Fibroblast of the aortic adventitia (primary cell): ENCODE measurements at places on chromosomes 2 and 18. TPM values are rescaled to one million over a fixed set of nuclear protein-coding genes. Genes with fewer than 3 reads are reported as not detected.

Gene ARHGEF4
- total RNA-seq = 5.2 and 9.8 TPM in 2 replicates

Gene DHRS9
- total RNA-seq = 0.36 TPM in 1 of 2 replicates, not detected in the other

Gene SLC19A3
- 0.18 and 1.6 TPM in 2 replicates for total RNA-seq

Gene AMER3
- not detected in 2 replicates for total RNA-seq

Gene LRATD1
- total RNA-seq = 0.08 and 0.36 TPM in 2 replicates

Gene BCL11A
- total RNA-seq = 0.09 TPM in 1 of 2 replicates, not detected in the other

Gene RAB6D
- under 0.01 TPM in 1 of 2 replicates, not detected in the other for total RNA-seq

Gene ALK
- total RNA-seq = 0.27 and 0.82 TPM in 2 replicates

Gene CERKL
- total RNA-seq = 0.27 TPM in 1 of 2 replicates, not detected in the other

- DNase-seq = no peak
These were observed 327.6 kb upstream of the UBE2E3 start for GRCh38 chr2:180652794-180653193.

GRCh38 chr2:146370826-146371225, 1474.0 kb upstream of the ACVR2A start:
- DNase-seq = no peak

GRCh38 chr2:203873921-203874631, 6.5 kb downstream of the CTLA4 start:
- no peak for DNase-seq

- peak; percentile 66 for DNase-seq
These were observed 565.5 kb downstream of the CCDC85A start for GRCh38 chr2:56749152-56749752.

- DNase-seq = no peak
These were observed 86.3 kb downstream of the MDH1 start for GRCh38 chr2:63675026-63675425.

DNA sequence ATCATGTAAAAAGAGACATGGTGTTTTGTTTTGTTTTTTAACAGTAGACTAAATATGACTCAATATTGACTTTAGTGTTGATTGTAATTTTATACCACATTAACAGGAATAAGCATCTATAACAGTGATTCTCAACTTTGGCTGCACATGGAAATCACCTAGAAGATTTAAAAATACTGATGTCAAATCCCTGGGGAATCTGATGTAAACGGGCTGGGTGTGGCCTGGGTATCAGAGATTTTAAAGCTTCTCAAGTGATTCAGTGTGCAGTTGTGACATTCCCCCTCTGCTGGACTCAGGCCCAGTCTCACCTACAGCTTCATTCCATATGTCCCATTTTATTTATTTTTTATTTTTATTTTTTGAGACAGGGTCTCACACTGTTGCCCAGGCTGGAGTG, 82.8 kb upstream of the ATP8B1 start:
- no peak for DNase-seq

DNA sequence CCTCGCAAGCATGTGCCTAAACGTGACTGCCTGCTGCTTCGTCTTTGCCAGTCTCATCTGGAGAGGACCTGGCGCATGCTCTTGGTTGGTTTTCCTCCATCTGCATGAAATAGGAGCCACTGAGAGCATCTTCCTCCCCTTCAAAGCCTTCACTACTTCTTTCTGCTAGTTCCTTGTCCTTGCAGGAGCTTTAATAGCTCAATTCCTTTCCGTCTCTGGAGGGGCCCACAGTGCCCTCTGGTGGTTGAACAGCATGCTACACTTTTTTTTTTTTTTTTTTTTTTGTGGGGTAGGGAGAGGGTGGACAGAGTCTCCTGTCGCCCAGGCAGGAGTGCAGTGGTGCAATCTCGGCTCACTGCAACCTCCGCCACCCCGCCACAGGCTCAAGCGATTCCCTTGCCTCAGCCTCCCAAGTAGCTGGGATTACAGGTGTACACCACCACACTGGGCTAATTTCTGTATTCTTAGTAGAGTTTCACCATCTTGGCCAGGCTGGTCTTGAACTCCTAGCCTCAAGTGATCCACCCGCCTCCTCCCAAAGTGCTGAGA, 59.6 kb downstream of the SP110 start:
- DNase-seq = peak; percentile 67

DNA sequence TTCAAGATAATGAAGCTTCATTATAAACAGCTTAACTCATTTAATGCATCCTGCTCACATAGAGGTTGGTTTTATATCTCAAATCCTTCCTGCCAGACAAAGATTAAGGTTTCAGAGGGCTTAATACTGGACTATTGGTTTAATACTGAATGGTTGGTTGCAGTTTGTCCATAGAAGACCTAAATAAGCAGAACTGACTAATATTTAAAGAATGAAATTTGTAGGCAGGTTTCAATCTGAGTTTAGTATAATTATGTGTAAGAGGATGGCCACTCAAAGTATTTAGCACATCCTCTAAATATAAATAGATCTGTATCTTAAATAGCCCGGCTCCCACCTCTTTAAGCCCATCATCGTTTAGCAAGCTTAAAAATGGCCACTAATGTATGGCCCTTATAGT, 92.5 kb downstream of the EPB41L5 start:
- no peak for DNase-seq

GRCh38 chr2:2839393-2839781, 508.3 kb upstream of the MYT1L start:
- DNase-seq = no peak

DNA sequence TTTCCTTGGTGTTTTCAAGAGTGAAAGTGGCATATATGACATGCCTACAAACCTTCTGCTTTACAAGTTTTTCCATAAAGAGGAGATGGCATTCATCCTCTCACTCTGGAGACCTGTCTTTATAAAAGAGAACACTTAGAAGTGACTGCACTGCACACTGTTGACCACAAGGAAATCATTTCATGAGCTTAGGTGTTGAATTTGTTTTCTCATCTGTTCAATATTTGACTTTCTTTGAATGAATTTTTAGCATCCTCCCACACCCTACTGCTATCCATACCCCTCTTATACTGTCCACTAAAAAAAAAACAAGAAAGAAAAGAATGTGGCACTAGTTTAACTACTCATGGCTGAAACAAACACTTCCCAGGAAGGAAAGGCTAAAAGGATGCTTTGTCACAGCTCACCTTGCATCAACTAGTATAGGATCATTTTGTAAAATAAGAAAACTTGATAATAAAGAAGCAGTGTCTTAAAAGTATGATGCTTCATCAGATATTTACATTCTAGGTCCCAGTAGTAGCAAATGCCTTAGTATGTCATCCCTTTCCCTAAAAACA, 83.0 kb downstream of the ACVR1 start:
- DNase-seq = peak; percentile 24

DNA sequence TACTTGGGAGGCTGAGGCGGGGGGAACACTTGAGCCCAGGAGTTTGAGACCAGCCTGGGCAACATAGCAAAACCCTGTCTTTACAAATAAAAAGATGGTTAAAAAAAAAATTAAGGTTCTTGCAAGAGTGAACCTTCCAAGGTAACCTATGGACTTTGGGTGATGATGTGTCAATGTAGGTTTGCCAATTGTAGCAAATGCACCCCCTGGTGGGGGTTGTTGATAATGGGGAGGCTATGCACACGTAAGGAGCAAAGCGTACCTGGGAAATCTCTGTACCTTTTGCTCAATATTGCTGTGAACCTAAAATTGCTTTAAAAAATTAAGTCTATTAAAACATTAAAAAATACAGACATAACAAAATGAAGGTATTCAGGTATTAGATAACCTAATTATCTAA, 70.4 kb downstream of the CWC22 start:
- DNase-seq = no peak

DNA sequence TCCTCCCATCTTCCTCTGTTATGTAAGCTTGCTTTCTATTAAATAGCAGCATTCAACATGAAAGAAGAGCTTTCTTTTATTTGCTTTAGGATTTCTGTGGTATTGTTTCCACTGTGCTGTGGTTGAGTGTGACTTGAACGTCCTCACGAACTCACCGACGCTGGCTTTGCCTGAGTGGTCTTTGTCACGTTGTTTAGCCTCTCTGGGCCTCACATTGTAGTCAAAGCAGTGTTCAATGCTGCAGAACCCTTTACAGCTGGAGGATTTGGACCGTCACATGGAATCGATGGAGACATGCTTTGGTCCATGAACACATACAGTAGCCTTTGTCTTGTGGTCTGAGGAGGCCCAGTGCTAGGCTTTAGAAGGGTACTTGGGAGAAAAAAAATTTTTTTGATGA, 66.3 kb downstream of the TANC1 start:
- no peak for DNase-seq

DNA sequence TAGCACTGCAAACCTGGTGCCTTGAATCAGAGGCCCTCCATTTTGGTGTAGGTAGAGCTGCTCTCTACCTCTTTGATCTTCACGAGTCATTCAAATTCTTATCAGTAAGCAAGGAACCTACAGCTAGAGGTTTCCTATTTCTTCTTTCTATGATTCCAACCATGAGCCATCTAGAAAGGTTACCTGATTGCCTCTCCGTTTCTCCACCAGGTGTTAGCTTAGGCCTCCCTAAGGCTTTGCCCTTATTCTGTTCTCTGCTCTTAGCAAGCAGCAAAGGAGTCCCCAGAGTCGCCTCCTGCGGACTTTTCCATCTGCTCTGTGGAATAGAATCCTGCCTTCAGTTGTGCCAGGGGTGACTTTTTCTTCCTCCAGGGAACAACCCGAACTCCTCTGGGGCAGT, 173.6 kb downstream of the GRB14 start:
- no peak for DNase-seq

GRCh38 chr2:109513230-109513629, 100.5 kb downstream of the SEPTIN10 start:
- no peak for DNase-seq

DNA sequence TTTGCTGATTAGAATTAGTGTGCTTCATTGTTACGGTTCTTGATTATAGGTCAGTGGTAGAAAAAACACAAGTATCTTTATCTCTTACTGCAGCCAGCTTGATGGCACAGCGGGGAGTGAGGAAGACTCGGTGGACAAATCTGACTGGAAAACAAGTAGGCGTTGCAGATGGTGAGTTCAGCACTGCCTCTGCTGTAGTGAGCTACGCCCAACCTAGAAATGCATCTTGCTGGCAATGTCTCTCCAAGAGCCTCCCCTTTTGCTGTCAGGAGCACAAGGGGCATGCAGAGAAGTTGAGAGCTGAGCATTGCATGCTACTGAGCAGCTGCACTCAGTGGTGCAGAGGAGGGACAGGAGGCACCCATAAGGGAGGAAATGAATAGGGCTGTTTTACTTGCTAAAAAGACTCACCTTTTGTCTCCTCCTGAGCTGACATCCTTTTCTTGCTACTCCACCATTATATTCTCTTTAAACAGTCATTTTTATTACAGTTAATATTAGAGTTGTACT, 977.3 kb upstream of the ACVR2A start:
- no peak for DNase-seq

DNA sequence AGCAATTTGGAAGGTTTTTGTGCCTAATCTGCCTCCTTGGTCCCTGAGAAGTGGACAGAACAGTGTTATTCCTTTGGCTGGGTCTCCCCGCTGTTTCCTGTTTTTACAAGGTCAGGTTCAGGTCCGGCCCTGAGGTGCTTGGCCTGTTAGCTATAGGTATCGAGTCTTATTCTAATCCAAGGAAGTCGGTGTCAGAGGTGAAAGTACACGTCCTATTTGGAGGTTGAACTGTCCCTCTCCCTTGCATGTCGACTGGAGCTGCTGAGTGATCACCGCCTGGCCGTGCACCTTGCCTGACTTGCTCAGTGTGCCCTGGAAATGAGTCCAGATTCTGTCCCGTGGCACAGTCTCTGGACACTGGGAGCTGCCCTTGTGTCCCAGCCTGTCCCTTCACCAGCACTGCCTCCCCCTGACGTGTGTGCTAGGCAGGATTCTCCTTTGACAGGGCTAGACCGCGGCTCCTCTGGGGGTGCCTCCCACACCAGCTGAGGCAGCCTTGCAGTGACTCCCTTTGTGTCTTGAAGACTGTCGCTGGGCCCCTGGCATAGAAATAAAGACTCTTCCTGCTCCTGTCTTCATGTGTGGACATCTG, 65.7 kb upstream of the RBM44 start:
- DNase-seq = no peak

- no peak for DNase-seq
These were observed 12.9 kb downstream of the FZD7 start for GRCh38 chr2:202046572-202046971.

DNA sequence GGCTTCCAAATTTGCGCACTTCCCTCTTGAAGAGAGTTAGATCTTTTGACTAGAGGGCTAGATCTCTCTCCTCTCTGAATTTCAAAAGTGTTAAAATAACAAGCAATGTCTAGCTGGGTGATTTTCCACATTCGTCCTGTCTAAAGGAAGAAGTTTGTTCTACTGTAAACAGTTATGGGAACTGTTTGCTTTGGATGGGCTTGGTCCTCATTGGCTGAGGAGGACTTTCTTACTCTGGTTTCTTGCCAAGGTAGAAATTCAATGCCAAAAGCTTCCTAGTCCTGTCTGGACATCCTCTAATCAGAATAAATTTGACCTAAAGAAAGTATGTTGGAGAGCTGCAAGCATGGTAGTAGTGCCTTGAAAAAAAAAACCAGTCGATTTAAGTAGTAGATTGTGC, 47.4 kb upstream of the RAPH1 start:
- peak; percentile 75 for DNase-seq

GRCh38 chr2:98565286-98565860, 42.9 kb downstream of the COA5 start:
- no peak for DNase-seq

GRCh38 chr2:96869281-96869821, 529 bp downstream of the SEMA4C start:
- peak; percentile 73 for DNase-seq

- no peak for DNase-seq
These were observed 30.5 kb upstream of the SLC39A10 start for GRCh38 chr2:195626507-195626906.

DNA sequence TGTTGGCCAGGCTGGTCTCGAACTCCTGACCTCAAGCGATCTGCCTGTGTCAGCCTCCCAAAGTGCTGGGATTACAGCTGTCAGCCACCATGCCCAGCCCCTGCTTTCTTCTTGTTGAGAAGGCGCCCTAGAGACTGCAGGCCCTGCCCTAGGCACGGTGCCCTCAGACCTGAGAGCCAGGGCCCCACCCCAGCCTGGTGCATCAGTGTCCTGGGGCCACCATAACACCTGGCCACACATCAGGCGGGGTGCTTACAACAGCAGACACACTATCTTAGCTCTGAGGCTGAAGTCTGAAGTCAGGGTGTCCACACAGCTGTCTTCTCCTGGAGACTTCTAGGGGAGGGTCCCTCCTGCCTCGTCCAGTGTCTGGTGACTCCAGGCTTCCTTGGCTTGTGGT, 120.6 kb downstream of the NDUFA10 start:
- no peak for DNase-seq

DNA sequence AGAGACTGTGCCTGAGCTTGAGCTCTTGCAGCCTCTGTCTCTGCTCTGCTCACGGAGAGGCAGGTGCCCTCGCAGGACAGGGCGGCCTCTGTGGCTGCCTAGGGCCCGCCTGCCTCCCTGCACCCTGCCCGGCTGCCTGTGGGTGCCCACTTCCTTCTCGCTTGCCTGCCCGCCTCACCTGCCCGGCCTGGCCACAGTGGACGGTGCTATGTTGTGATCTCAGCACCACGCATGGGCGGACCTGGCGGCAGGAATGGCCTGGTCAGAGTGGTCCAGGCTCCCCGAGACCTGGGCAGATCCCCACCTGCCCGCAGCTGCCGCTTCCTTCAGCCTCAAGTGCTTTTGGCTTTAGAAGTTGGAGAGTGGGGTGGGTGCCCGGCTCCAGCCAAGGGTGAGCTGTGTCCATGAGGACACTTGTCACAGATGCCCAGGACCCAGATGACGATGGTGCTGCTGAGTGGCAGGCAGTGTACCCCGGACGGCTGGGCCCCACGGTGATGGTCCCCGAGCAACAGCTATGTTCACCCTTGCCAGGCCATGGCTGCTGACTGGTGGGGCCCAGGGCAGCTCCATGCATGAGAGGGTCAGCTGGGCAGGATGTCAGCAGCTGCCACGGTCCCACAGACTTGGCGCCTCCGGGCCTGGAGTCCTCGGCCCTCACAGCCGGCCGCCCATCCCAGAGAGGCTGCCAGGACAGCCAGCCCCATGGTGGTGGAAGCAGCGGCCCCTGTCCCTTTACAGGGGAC, 25.3 kb downstream of the RTP5 start:
- DNase-seq = no peak
